Parietal lobe (tissue), 2 donors: ENCODE measurements at places on chromosomes 5 and 9. TPM values are rescaled to one million over a fixed set of nuclear protein-coding genes. Genes with fewer than 3 reads are reported as not detected.

Gene ZDHHC21
- 62.0 TPM for total RNA-seq

Gene CEL
- 0.31 TPM for total RNA-seq

Gene INSL4
- not detected for total RNA-seq

Gene DMAC1
- 24.1 TPM for total RNA-seq

Gene KLF9
- 8.5 TPM for total RNA-seq
